ENCODE measurements at places on chromosomes 4 and X. TPM values are rescaled to one million over a fixed set of nuclear protein-coding genes. Genes with fewer than 3 reads are reported as not detected.
A peak's percentile ranks its signal among the peaks of the same experiment; 100 is the strongest.

Gene MAGEB4
- not detected for total RNA-seq

Gene RHOH
- under 0.01 TPM for total RNA-seq

Gene NAP1L3
- 5.5 TPM for total RNA-seq

Gene POF1B
- not detected for total RNA-seq

Gene SYN1
- total RNA-seq: 0.32 TPM

Gene CT83
- not detected for total RNA-seq

Gene NEUROG2
- total RNA-seq: not detected

Gene PCYT1B
- 0.86 TPM for total RNA-seq

Gene STATH
- not detected for total RNA-seq

Gene GPRASP1
- 2.6 TPM for total RNA-seq

Gene SLC34A2
- not detected for total RNA-seq

Gene ZNF674
- 4.2 TPM for total RNA-seq

Gene VEGFC
- 77.3 TPM for total RNA-seq

Gene KLF8
- total RNA-seq: 3.0 TPM

Gene SERTM2
- 1.3 TPM for total RNA-seq

Gene MAGEA1
- total RNA-seq: not detected

Gene REELD1
- total RNA-seq: not detected

DNA sequence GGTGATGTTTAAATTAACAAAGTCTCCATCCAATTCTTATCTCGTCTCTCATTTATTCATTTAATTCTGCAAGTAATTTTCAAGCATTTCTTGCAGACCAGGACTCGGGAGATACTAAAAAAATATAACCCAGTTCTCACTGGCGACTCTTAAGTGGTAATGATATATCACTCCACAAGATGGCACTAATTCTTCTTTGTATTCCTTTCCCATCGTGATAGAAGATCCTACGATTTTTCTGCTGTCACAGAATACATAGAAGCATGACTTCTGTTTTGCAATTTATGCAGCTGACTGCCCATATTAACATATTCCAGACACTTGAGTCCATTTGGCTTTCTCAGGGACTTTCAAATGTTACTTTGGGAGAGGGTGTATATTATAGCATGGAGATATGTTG is 64.0 kb upstream of the FGF13 start:
- peak; percentile 24 for DNase-seq

DNA sequence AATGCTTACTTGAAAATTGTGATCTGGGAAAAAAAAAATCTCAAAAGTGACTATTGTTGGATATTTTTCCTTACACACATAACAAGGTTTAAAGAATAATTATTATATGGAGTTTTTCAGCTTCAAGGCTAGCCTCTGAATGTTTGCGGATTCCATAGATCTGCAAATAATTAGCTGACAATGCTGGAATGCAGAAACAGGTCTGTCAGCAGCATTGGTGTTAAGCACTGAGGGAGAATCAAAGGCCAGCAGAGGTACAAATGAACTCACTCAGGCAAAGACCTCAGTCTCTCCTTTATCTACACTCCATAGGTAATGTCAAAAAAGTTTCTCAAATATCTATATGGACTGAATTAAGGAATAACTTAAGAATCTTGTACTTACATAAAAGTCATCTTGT is 35.1 kb downstream of the SMIM31 start:
- DNase-seq: no peak

DNA sequence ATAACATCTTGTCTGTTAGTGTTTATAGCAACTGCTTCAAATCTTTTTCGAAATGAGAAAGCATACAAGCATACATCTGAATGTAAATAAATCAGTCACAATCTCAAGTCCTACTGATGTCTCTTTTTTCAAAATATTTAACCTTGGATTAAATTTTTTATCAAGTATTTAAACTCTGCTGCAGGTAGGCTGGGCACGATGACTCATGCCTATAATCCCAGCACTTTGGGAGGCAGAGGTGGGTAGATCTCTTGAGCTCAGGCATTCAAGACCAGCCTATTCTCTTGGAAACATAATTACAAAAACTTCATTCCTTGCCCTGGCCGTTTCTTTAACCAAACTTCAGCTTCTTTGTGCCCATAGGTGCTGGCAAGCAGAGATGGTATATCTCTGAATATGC is 540.3 kb upstream of the GALNT7 start:
- DNase-seq: no peak

- DNase-seq: peak; percentile 81
These were observed 581 bp upstream of the STK32B start for GRCh38 chr4:5050520-5051277.

- no peak for DNase-seq
These were observed 16.0 kb downstream of the SUPT20HL1 start for GRCh38 chrX:24376403-24376802.

- peak; percentile 15 for DNase-seq
These were observed 147.7 kb downstream of the DCK start for GRCh38 chr4:71141125-71141524.

DNA sequence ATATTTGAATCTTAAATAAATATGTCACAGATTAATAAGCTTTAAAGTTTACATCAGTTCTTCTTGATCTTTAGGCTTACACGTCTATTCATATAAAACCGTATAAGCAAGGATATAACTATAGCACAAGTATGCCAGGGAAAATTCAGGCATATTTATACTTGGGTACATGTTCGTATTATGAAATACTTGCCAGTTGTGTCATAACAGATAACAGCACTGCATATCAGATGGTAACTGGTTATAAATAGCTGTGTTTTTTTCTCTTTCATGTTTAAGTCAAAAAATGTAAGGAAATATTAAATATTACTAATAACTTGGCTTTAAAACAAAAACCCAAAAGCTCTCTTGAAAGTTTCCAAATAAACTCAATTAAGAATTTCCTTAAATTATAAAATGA is 17.5 kb downstream of the BRWD3 start:
- peak; percentile 51 for DNase-seq

- peak; percentile 83 for DNase-seq
These were observed 293.2 kb downstream of the FBXO8 start for GRCh38 chr4:173990126-173990868.

GRCh38 chrX:39601231-39602177 is 496.3 kb downstream of the BCOR start:
- no peak for DNase-seq

- no peak for DNase-seq
These were observed 31.8 kb downstream of the CXCL1 start for GRCh38 chr4:73901031-73901430.

- no peak for DNase-seq
These were observed 45.5 kb downstream of the SUPT20HL1 start for GRCh38 chrX:24405959-24406358.

GRCh38 chr4:157574606-157575005 is 354.1 kb downstream of the GRIA2 start:
- DNase-seq: no peak

- no peak for DNase-seq
These were observed 64.8 kb upstream of the GK2 start for GRCh38 chr4:79472693-79473438.

GRCh38 chr4:102399021-102399420 is 53.7 kb upstream of the SLC39A8 start:
- DNase-seq: no peak

DNA sequence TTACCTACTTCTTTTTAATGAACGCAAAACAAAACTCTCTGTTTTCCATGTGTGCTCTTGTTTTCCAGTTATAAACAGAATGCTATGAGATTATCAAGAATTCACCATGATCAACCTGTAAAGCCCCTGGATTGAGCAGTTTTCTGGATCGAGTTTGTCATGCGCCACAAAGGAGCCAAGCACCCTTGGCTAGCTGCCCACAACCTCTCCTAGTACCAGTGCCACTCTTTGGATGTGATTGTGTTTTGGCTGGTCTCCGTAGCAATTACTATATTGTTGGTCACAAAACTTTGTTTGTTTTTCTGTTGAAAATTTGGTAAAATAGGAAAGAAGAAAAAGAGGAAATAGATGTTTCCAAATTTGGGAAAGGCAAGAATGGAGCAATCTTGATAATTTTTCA is 51.1 kb downstream of the UGT2B7 start:
- DNase-seq: no peak

DNA sequence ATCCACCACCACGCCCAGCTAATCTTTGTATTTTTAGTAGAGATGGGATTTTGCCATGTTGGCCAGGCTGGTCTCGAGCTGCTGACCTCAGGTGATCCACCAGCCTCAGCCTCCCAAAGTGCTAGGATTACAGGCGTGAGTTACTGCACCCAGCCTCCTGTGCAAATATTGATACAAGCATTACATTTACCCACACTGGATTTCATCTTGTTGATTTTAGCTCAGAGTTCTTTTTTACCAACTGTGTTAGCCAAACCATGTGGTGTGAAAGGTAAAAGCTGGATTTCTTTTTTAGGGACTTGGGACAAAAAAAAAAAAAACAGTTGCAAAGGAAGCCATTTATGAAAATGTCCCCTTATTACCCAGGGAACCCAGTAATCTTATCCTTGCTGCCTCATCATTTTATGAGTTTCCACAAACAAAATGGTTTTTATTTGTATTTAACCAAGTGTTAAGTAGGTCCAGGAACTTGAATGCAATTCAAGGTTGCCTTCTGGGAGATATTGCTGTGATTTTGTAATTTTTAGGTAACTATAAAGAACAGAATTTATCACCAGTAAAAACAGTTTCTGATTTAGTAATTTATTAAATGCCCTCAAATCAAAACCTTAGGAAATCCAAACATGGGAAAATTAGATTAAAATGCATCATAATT is 202.5 kb downstream of the PALLD start:
- DNase-seq: no peak

DNA sequence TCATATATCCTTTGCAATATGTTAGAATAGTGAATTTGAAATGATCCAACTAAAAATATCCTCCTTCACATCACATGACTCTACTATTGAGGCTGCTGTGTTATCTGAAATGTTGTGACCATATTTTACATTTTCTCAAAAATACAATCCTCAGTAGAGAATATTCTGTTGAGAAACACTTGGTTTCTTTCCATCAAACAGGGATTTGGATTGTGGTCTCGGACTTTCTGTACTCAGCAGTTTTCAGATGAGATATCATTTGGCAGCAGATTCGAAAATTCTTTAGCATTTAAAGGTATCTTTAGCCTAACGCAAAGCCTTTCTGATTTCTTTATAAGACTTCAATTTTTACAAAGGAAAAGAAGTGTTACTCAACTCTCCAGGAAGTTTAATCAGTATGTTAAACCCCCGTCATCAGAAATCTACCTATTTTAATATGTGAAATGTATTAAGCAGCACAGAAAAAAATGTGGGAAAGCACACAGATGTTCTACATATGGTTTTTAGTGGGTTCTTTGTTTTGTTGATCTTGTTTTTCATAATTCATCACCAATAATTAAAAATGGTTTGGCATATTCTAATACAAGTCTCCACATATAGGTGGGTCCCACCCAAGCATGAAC is 55.4 kb upstream of the ANXA3 start:
- DNase-seq: no peak

DNA sequence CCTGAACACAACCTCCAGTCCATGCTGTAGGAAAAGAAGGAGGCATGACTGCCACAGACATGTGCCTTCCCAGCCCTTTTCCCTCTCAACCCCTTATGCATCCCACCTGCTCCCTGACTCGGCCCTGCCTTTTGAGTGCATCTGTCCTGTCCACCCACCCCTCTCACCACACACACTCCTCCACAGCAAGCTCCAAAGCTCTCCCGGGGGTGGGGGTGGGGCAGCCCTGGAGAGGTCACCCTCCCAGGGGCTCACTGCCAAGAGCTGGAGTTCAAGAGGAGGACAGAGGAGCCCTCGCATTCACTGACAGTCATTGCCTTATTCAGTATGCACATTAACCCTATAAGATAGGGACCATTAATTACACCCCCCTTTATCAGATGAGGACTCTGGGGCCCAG is 46.6 kb upstream of the MAMLD1 start:
- no peak for DNase-seq

- DNase-seq: peak; percentile 84
These were observed 69.8 kb downstream of the TBL1X start for GRCh38 chrX:9534686-9535085.

DNA sequence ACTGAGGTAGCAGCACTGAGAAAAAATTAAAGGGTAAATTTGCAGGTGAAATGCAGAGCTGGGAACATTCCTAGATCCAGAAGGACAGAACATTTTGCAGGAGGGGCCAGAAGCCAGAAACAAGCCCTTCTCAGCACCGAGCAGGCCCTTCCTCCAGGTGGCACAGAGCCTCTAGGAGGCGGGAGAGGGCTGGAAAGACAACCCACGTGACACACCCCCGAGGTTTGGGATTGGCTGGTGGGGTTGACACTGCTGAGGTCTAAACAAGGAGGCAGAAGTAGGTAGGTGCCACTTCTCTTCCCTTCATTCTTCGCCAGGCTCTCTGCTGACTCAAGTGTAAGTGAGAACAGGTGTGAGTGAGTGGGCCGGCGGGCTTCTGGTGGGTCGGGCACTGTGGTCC is at the start of gene PAGE4:
Gene PAGE4 (plus strand): TSS at position 288 of the 400 bp plus-strand sequence. CDS start 1,126 bp downstream, outside the sequence.
- DNase-seq: no peak

DNA sequence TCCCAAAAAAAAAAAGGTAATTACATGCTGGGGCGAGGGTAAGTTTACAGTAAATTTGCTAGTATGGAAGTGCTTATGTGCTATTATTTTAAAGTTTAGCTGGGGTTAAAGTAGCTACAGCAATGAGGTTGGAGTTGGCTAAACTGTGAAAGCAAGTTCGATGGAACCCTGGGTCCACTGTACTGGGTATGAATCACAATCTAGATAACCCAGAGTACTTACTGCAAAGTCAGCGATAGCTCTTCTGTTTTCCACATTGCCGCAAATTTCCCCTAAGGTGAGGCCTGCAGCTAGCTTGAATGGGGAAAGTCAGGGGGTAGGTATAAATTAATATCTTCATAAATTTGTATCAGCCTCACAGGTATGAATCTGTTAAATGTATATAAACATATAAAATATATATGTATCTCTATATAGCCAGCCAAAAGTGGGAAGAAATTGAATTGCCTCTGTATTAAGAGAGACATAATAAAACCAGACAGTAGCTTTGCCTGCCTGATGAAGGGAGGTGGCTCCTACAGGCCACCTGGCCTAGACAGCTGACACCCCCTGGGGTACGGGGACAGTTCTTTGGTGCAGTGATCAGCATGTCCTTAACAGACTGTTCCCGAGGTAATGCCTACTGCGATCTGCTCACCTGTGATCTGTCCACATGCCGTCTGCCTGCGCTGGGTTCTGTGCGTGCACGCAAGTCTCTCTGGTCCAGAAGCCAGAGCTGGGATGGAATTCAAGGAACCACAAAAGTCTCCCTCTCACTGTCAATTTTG is 30.6 kb downstream of the CLRN2 start:
- no peak for DNase-seq

- DNase-seq: peak; percentile 47
These were observed 558.3 kb upstream of the GRIA3 start for GRCh38 chrX:122625821-122626220.

- DNase-seq: no peak
These were observed 1.1 kb downstream of the AVPR2 start for GRCh38 chrX:153905481-153906095.

- DNase-seq: no peak
These were observed 222.6 kb downstream of the ENOX2 start for GRCh38 chrX:130680164-130681035.

DNA sequence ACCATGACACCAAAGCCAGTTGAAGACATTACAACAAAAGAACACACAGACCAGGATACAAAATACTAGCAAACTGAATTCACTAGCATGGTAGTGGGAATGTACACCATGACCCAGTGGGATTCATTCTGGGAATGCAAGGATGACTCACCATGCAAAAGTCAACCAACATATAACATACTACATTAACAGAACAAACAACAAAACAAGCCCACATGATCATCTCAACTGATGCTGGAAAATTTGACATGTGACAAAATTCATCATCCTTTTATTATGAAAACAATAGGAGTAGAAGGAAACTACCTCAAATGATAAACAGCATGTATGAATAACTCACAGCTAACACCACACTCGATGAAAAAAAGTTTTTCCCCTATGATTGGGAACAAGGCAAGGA is 190.2 kb downstream of the DCLK2 start:
- DNase-seq: peak; percentile 44

Measured in fibroblast of villous mesenchyme (primary cell).